Inflammatory macrophage treated with lipopolysaccharide for 4 hours (primary cell): ENCODE measurements at places on chromosomes 12 and 14.

- no peak for DNase-seq
These were observed 76.5 kb downstream of the FBXL14 start for GRCh38 chr12:1517734-1518525.

GRCh38 chr12:92630968-92631367, 71.8 kb upstream of the PLEKHG7 start:
- no peak for DNase-seq

DNA sequence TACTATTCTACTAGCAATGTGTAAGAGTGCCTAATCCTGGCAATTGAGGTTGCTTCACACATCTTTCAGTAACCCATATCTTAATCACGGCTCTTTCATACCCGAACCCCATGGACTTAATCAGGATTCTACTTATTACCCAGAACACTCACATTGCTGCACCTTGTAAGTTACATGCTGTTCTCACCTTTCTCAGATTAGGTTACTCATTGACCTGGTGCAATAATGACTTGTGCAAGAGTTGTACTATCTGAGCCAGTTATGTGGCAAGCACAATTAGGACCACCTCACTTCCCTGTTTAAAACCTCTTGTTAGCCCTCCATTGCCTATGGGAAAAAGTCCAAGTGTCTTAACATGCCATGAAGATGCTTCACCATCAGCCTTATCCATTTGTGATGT, 306.7 kb upstream of the E2F7 start:
- DNase-seq, result no peak

DNA sequence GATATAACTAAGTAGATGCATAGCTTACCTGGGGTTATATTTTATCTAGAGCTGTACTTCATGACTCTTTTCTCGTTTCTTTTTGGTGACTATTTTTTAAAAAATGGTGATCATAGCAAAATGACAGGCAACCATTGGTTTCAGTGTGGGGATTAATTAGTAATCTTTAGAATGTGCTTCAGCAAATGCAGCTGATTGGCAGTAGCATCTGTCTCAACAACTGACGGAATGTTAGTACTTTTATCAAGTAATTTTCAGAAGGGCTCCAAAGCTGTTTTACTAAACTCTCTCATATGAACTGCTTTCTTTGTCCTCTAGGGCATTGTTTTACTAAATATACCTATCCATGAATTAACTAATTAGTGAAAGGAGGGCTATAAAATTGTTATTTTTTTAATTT, 117.6 kb downstream of the TRMT5 start:
- DNase-seq, result no peak

- no peak for DNase-seq
These were observed 791.6 kb upstream of the NOVA1 start for GRCh38 chr14:27389402-27389801.

DNA sequence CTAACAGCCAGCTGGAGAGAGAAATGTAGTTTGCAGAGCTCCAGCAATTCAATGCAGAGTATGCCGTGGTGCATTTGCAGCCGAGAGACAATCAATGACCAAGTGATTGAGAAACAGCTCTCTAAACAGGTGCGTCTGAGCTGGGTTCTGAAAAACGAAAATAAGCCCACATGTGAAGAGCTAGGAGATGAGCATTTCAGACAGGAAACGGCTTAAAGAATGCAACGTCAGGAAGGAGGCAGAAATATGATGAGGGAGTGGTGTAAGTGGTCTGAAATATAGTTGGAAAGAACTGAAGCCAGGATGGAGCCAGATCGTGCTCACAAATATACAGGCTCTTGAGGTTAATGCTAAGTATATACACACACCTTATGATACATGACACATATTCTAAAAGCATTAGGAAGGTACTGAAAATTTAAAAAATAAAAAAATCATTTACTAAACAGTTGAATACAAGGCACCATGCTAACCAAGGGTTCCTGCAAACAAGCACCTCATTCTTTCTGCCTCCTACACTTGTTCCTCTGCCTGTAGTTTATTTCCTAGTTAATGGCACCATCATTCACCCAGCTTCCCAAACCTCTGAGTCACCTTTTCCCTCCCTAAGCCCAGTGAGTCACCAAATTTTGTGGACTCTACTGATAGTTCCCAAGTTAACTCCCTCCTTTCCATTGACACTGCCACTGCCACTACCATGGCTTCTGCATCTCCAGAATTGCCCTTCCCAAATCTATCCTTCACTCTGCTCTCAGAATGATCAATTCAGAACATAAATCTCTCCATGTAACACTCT, 2.3 kb upstream of the GARIN2 start:
- DNase-seq, result no peak

DNA sequence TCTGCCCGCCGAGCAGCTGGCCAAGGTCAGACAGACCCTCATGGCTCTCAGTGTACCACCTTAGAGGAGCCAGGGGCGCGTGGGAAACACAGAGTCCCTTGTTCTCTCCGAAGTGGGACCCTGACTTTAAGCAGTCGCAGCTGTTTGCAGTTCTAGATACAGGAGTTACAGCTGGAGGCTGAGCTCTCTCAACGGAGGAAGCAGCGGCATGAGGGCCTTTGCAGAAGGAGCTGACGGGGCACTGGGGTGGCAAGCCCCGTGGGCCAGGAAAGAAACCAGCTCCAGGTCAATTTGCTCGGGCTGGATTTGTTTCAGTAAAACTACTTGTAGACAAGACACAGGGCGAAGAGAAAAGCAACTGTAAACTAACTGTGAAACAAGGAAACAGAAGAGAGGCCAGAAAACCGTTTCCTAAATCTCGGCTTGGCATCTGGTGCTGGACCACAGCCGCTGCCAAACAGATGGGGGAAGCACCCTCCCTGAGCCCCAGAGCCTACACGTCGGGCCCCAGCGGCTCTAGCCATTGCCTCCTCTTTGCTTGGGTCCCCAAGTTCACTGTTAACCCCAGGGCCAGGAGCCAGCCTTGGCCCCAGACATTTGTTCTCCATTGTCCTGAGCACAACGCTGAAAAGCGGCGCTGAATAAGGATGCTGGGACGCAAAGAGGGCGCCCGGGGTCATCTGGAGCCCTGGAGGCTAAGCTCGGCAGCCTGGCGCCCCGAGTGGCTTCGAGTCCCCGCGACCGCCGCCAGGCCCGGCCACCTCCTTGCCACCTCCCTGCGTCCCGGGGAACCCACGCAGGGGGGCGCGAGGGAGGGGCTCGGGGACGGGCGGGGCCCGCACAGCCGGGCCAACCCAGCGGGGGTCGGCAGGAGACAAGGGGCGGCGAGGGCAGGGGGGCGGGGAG, 914 bp upstream of the PACS2 start:
- peak; percentile 12 for DNase-seq

DNA sequence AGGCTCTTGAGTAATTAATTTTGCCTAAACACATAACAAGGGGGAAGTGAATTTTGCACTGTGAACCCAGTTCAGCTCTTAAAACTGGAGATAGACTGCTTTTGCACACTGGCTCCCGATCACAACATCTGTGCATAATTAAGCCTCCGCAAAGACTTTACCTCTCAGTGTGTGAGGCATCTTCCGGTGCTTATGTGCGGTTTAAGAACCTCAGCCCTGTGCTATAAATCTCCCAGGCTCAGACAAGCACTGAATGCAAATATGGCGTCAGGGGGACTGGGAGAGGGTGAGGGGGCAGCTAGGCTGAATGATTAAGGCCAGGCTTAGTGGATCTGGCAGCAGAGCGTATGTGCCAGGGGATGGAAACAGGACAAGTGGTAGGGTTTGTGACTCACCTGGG, 103.3 kb downstream of the ADCK1 start:
- no peak for DNase-seq

- no peak for DNase-seq
These were observed 525.8 kb upstream of the ATP2B1 start for GRCh38 chr12:90234472-90234871.

DNA sequence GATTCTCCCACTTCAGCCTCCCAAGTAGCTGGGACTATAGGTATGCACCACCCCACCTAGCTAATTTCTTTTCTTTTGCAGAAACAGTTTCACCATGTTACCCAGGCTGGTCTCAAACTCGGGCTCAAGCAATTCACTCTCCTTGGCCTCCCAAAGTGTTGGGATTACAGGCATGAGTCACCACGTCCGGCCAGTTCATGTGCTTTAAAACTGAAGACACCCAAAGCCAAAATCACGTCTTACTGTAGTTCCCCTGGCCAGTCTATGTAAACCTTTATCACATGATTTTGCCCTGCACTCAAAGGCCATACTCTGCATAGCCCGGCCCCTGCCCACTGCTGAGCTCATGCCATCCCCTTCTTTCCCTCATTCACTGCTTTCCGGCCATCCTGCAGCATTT, 4.5 kb downstream of the ALKBH2 start:
- no peak for DNase-seq

DNA sequence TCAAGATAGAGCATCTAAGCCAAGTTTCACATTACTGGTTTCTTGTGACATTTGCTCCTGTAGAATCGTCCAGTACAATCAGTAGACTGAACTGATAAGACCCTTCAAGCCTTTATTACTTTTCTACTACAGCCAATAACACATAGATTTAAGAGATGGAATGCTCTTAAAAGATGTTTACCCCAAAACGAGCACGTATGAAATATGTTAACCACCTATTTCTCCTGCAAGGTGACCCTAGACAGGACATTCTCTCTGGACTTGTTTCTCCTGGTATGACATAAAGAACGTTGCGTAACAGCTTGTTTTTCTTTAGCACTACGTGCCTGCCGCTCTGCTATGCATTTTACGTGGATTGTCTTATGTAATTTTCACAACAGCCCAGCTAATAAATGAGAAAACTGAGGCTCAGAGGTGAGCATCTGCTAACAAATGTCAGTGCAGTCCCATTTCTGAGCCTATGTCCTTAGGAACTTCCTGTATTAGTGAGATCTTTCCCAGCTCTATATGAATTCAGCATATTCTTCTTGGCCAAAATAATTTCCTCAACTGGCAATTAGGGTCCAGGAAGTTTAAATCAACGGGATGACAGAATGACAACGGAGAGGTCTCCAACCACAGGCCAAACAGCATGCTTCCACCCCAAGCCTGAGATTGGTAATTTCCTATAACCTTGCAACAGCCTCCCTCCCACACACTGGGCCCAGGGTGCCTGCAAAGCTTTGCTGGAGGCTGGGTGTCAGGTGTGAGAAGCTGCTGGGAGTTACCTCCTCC, 3.7 kb downstream of the NFKBIA start:
- peak; percentile 66 for DNase-seq

DNA sequence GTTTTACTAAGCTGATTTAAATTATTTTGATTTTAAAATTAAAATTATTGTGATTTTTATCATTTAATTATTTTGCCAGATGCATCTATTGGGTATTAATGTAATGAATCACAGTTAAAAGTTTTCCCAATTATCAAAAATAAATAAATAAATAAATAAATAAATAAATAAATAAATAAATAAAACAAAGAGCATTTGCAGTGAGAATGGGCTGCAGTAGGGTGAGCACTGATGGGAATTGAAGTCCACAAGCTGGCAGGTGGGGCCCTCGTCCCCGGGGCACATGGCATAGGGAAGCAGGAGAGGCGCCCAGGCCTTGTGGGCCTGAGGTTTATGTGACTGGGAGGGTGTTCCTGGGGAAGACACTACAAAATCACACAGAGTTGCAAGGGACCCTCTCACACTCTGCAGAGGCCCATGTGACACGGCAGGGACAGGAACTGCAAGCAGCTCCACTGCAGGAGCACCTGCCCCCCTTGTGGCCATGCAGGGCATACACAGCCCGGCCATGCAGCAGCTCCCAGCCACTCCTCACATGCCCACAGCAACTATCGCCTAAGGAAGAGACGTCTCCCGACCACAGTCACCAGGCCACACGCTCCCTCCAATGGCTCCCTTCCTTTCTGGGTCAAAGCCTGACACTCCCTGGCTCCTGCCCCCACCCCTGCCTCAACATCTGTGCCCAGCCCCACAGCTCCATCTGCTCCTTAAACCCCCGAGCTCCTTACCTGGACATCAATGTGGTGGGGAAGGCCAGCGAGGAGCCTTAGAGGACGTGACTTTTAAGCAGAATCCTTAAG, 256.3 kb upstream of the SFSWAP start:
- peak; percentile 64 for DNase-seq

- no peak for DNase-seq
These were observed 14.3 kb downstream of the RNF212B start for GRCh38 chr14:23252006-23252405.

GRCh38 chr12:94622475-94622874, 27.9 kb downstream of the TMCC3 start:
- no peak for DNase-seq

DNA sequence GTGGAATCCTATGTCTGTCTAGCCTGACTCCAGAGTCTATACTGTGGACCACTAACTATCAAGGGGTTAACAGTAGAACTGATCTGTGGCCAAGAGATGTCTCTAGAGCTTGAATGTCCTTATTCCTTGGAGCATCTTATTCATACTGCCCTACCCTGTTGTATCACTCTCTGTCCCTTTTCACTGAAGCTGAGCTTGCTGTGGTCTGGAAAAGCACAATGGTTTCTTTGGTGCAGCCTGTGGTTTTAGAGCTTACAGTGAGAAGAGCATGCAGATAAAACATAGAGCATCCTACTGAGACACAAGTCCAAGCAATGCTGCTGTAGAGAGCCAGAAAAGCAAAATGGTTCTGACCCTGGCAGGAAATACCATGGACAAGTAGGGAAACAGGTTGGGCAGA, 367.0 kb upstream of the ATP2B1 start:
- no peak for DNase-seq

- DNase-seq, result no peak
These were observed 47.8 kb downstream of the SAV1 start for GRCh38 chr14:50620341-50620740.

- no peak for DNase-seq
These were observed 44.7 kb downstream of the CCDC88C start for GRCh38 chr14:91372671-91373495.

- peak; percentile 69 for DNase-seq
These were observed 37.5 kb downstream of the CDC42BPB start for GRCh38 chr14:103019826-103020225.

DNA sequence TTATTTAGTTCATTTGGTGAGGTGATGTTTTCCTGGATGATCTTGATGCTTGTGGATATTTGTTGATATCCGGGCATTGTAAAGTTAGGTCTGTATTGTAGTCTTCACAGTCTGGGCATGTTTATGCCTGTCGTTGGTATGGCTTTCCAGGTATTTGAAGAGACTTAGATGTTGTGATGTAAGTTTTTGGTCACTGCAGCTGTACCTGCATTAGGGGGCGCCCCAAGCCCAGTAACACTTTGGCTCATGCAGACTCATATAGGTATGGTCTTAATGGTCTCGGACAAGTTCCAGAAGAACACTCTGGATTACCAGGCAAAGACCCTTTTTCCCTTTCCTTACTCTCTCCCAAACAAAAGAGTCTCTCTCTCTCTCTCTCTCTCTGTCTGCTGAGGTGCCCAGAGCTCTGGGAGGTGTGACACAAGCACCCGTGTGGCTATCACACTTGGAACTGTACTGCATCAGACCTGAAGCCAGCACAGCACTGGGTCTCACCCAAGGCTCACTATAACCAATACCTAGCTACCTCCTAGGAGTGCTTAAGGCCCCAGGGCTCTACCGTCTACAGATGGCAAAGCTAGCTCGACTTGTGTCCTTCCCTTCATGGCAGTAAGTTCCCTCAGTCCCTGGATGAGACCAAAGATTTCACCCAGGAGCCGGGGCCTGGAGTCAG, 425.8 kb upstream of the ATXN7L3B start:
- DNase-seq, result no peak

GRCh38 chr12:56546680-56547079, 25.1 kb downstream of the RBMS2 start:
- DNase-seq, result no peak

- no peak for DNase-seq
These were observed 51.5 kb upstream of the GPATCH2L start for GRCh38 chr14:76100236-76100635.
